ENCODE measurements at places on chromosomes 4 and X.

DNA sequence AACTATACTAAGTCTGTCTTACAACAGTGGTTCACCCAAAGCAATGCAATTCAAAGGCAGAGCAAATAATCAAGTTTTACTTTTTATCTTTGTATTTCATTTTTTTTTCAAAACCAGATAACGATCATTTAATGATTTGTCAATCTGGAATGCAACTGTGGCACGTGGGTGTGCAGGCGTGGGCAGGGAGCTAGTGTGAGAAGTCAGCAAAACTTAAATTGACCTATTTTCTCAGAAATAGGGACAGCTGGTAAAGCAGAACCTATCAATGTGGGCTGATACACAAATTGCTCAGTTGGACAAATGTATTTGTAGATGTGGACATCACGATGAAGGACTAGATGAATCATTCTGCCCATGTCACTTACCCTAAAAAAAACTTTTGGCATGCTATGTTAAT lies 105.6 kb downstream of the CBLL2 start:
- no peak for DNase-seq

- no peak for DNase-seq
These were observed 62.5 kb downstream of the WFS1 start for GRCh38 chr4:6332042-6332668.

DNA sequence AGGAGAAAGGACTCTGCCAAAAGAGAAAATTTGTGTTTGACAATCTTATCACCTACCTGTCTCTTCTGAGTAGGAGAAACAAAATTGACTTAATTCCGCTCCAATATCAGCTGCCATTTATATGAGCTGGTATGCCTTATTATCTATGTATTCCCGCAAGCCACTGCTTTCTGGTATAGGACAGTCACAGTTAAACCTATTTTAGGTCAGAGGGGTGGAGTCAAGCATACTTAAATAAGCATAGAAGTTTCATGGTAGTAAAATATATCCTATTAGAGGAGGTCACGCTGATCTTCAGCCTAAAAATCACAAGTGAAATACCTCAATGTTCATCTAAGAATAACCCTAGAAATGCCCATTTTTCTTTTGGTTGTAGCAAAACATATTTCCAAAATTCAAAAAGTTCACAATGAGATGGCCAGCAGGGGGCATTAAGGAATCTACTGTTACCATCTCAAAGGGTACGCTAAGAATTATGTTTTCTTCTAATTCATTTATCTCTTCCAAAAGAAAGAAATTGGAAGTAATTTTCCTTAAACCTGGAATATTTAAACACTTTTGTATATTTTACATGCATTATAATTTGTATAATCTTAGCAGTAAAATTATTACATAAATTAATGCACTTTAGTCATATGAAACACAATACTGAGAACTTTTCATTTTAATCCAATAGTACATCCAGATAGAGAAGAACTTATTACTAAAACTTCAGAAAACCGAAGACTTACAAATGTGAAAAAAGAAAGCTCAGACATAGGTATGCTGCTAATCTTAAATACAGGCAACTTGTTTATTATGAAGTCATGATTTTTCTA lies 10.5 kb downstream of the PPAT start:
- DNase-seq = no peak

- DNase-seq = no peak
These were observed 38.7 kb downstream of the ADD1 start for GRCh38 chr4:2882341-2882740.

GRCh38 chrX:39777623-39778025 lies 320.1 kb downstream of the BCOR start:
- peak; percentile 54 for DNase-seq

GRCh38 chr4:184792950-184793555 lies 32.7 kb downstream of the ACSL1 start:
- peak; percentile 67 for DNase-seq

DNA sequence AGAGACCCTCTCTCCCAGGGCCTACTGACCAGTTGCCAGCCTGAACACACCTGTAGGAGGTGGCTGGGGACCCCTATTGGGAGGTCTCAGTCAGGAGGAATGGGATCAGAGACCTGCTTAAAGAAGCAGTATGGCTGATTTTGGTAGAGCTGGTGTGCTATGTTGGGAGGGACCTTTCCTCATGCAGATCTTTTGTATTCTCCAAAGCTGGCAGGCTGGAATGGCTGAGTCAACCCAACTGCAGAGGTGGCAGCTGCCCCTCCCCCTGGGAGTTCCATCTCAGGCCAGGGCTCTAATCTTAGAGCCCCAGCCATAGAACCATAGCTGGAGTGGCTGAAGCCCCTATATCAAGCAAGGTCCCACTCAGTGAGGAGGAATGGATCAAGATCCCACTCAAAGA lies 279.3 kb upstream of the BMP3 start:
- DNase-seq = no peak

DNA sequence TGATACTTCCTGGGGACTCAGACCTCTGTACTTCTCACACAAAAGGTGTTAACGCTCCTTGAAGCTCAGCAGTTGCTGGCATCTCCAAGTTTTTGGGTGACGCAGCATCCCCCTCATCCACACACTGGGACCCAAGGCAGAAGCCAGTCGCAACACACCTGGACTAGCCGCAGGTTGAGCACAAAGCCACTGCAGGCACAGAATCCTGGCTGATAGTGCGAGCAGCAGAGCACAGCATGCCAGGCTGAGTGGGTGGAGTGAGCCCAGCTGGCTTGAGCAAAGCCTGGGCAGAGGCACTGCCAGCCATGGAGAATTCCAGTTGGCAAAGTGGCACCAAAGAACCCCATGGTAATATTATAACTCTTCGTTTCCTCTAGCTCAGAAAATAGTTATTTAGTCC lies 873.2 kb upstream of the NDST4 start:
- DNase-seq = no peak

- DNase-seq = no peak
These were observed 10.0 kb downstream of the HTRA3 start for GRCh38 chr4:8279321-8280157.

DNA sequence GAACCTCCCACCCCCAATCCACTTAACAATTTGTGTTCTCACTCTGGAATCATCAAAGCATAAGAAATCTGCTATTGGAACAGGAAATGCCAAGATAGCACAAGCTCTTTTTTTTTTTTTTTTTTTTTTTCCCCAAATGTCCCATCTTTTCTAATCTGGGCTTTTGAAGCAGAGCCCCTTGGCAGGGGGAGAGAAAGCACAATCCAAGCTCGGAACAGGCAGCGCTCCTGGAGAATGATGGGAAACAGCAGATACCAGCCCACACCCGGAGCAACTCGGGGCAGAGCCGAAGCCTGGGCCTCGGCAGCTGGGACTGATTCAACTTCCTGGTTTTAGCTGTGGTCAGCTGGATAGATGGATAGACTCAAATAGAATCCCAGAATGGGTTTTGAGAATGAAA lies 235.1 kb downstream of the QDPR start:
- no peak for DNase-seq

DNA sequence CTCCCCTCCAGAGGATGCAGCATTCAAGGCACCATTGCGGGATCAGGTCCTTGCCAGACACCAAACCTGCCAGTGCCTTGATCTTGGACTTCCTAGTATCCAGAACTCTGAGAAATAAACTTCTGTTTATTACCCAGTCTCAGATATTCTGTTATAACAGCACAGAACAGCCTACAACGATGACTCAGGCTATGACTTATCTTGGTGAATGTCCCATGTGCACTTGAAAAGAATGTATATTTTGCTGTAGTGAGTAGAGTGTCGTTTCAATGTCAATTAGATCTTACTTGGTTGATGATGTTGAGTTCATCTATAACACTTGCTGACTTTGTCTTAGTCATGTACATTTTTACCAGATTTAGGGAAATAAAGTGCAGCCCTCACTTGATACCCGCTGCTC lies 34.5 kb upstream of the PGRMC1 start:
- no peak for DNase-seq

GRCh38 chrX:37659047-37659446 lies 26.5 kb upstream of the XK start:
- no peak for DNase-seq

- DNase-seq = no peak
These were observed 51.4 kb downstream of the NPY5R start for GRCh38 chr4:163395055-163395454.

GRCh38 chr4:166049036-166049435 lies 176.0 kb downstream of the TLL1 start:
- DNase-seq = no peak

DNA sequence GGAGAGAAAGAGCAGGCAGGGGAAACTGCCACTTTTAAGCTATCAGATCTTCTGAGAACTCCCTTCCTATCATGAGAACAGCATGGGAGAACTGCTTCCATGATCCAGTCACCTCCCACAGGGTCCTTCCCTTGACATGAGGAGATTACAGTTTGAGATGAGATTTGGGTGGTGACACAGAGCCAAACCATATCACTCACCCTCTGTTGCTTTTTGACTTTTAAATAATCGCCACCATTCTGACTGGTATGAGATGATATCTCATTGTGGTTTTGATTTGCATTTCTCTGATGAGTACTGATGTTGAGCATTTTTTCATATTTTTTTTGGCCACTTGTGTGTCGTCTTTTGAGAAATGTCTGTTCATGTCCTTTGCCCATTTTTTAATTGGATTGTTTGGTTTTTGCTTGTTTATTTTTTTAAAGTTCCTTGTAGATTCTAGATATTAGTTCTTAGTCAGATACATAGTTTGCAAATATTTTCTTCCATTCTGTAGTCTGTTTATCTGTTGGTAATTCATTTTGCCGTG lies 6.5 kb upstream of the PAQR3 start:
- no peak for DNase-seq

- no peak for DNase-seq
These were observed 100.6 kb downstream of the NHS start for GRCh38 chrX:17475449-17476217.

Measured in stimulated activated CD4-positive, alpha-beta T cell treated with anti-CD3 and anti-CD28 coated beads, Interleukin-1b, Interleukin-23, amount 100 ng/mL, for 48 hours (primary cell).